ENCODE measurements at places on chromosomes 2 and 18.
A peak's percentile ranks its signal among the peaks of the same experiment; 100 is the strongest.

DNA sequence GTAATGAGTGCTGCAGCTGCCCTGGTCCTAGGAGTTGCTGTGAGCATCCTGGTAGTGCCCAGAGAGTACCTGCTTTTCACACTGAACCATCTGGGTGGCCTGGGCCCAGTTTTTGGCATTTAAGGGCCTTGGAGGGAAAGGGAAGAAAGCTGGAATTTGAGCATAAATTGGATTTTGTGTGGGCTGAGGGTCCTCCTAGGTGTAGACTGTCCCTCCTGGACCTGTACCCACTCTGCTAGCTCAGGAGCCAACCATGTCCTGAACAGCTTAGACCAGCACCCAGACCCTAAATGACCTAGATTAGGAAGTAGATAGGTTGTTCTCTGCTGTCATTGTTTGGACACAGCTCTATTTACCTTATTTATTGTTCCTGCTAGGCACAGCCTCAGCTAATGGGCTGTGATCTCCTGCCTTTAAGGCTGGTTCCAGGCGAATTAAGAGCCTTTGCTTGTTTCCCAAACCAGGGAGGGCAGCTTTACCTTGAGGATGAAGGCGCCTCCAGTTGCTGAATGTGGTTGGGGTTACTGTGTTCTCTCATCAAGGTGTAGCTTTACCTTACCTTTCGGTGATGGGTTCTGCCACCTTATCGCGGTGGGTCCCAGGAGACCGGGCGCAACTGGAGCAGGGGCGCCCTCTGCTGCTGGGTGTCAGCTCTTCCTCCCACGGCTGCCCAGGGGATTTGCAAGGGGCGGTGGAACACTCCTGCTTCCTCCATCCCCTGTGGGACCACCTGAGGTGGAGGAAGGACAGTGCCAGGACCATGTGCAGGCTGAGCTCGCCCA is 34.4 kb downstream of the ITGA6 start:
- DNase-seq, result peak; percentile 46

- DNase-seq, result no peak
Observed at GRCh38 chr18:26686532-26686931, 138.2 kb upstream of the KCTD1 start.

DNA sequence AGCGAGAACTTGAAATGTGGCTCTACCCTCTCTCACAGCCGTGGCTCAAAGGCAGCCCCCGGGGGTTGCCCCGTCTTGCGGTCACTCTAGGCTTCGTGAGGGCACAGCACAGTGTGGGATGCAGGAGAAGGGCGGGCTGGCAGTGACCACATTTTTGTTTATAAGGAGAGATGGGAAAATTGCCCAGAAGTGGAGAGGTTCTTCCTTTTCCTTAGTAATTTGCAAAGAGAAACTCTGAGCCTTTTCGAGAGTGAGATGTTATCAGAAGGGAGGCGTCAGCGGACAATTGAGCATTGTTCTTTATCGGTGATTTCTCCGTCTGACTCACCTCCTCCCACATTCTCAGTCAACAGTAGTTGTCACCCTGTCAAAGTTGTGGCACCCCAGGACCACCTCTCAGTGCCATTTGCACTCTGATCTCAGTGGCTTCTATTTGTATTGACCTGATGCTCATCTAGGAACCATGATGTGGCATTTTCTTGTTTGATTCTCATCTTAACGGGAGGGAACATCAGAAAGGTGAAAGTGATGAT is 89.6 kb downstream of the ACAA2 start:
- no peak for DNase-seq

- no peak for DNase-seq
Observed at GRCh38 chr2:88753833-88754584, 62.5 kb downstream of the RPIA start.

- no peak for DNase-seq
Observed at GRCh38 chr2:186623084-186623483, 33.2 kb downstream of the ITGAV start.

DNA sequence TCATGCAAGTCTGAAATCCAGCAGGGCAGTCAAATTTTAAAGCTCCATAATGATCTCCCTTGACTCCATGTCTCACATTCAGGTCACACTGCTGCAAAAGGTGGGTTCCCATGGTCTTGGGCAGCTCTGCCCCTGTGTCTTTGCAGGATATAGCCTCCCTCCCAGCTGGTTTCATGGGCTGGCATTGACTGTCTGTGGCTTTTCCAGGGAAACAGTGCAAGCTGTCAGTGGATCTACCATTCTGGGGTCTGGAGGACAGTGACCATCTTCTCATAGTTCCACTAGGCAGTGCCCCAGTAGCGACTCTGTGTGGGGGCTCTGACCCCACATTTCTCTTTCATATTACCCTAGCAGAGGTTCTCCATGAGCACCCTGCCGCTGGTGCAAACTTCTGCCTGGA is 220.6 kb upstream of the COPS8 start:
- DNase-seq, result no peak
